Head of caudate nucleus (tissue), 42 donors: ENCODE measurements at places on chromosomes 4 and X.

DNA sequence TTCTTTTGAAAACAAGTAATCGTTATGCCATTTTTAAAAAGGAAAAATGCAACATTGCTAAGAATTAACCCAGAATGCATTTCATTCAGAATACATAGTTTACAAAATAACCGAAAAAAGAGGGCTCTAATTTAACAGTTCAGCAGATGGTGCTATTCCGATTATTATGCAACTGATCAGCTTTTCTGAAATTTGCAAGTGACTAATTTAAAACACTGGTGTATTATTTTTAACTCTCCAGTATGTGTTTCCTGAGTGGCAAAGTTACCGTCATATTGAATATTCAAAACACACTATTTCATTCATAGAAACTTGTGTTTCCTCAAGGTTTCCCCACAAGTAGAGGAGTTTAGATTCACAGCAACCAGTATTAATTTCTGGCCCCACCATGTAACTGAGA lies 21.1 kb downstream of the ZBTB49 start:
- DNase-seq: no peak

GRCh38 chr4:187500796-187501195 lies 494.8 kb upstream of the ZFP42 start:
- DNase-seq: no peak

GRCh38 chr4:102526532-102526931 lies 25.4 kb downstream of the NFKB1 start:
- no peak for DNase-seq

DNA sequence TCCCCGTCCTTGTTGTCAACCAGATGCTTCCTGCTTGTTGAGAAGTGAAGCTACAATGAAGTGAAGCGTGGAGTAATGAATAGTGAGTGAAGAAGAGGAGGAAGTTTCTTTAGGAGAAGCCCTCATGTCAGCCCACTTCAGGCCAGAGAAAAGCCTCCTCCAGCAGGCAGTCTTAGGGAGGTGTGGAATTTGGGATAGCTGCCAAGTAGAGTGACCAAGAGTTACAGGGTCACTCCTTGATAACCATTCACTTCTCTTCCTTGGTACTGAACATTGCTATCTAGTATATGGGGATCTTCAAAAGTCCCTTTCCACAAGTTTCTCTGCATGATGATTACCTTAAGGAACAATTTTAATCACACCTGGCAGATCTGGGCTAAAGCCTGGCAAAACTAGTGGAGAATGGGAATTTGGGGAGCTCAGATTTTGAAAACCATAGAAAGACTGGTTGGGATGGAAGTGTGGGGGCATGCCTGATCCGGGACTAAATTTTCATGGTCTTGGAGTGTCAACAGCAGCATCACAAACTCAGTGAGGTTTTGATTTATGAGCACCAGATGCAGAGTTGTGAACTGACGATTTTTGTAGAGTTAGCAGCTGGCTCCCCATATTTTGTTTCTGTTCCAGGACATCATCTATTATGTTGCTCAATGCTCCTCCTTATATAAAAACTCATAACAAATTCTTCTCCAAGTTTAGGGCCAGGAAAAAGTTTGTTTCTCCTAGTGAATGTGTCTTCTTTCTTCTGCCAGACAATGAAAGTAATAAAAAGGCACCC lies 53.1 kb downstream of the IGSF1 start:
- no peak for DNase-seq
